ENCODE measurements at places on chromosomes 2 and 18.

- DNase-seq: no peak
Observed at GRCh38 chr2:16282511-16282910, 342.2 kb downstream of the MYCN start.

DNA sequence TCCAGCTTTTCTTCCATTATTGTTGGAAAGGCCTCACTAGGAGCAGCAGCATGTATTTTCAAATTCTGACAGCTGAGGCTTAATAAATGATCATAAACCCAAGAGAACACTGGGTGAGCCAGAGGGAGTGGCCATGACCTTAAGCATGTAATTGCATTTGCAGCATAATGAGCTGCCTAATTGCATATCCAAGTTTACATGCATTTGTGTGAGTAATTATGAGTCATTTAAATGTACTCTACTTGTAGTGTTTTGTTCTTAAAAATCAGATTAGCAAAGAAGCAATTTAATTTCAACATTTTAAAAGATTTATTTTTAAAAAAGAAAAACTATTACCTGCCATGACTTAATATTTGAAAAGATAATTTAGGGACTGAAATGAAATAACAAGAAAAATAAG is 74.8 kb downstream of the NOL10 start:
- DNase-seq: no peak

DNA sequence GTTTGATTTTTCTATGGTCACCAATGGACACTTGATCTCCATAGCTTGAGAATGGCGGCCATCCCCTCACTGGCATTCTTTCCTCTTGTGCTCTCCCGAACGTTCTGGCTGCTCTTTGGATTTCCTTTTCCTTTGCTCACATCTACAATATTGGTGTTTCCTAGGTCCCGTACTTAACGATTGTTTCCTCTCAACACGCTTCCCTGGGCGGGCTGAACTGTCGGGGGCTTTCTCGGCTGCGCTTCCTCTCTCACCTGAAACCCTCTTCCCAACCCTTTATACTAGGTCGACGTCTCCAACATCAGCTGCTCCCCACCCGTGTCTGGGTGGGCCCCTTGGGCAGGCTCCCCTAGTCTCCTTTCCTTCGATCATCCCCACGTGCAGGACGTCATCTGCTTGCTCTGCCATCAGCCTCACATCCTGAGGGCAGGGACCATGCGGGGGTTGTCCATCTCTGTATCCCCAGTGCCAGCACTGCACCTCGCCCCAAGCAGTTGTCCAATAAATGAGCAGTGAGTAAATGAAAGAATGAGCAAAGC is 634 bp upstream of the DIS3L2 start:
- DNase-seq: no peak

DNA sequence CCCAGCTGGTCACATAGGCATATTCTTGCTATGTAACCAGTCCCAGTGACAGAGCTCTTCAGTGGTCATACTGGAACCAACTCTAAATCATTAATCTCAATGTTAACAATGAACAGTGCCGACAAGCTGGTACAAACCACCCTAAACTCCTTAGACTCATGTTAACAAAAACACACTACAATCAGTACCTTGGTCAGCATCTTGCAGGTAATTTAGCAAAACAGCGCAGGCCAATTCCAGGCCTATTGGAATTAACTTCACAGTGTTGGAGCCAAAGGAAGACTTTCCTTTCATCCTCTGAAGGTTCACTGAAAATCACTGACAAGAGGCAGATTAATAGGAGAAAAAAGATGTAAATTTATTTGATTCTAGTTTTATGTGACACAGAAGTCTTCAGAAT is 396.4 kb downstream of the PIK3C3 start:
- DNase-seq: no peak

- no peak for DNase-seq
Observed at GRCh38 chr2:178723786-178724346, 83.4 kb downstream of the TTN start.

- DNase-seq: no peak
Observed at GRCh38 chr18:59624369-59624765, 72.9 kb downstream of the CCBE1 start.

DNA sequence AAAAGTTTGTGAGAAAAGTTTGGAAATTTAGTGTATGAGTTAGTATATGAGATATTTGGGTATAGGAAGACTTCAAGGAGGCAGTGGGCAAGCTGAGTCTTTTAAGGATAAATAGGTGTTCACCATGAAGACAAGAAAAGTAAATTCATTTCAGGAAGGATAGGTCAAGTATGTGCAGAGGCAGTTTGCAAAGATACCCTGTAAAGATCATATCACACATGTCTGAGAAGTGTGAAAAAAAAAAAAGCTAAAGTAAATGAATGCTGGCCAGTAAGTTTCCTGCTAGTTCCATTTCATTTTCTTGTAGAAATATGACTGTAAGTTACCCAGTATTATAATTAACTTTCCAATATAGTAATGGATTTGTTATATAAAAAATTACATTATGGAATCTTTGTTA is 131.0 kb downstream of the PHLPP1 start:
- no peak for DNase-seq

DNA sequence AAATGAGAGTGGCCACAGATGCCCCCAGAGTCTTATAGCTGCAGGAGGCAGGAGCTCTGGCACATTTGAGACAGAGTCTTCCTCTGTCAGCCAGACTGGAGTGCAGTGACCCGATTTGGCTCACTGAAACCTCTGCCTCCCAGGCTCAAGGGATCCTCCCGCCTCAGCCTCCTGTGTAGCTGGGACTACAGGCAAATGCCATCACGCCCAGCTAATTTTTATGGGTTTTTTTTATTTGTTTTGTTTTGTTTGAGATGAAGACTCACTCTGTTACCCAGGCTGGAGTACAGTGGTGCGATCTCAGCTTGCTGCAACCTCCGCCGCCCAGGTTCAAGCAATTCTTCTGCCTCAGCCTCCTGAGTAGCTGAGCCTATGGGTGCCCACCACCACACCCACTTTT is 80.7 kb upstream of the CABLES1 start:
- DNase-seq: no peak

Data from stimulated activated CD4-positive, alpha-beta T cell treated with anti-CD3 and anti-CD28 coated beads, Interleukin-4, amount 100 ng/mL, for 48 hours (primary cell).